ENCODE measurements at places on chromosomes 2 and 18.

DNA sequence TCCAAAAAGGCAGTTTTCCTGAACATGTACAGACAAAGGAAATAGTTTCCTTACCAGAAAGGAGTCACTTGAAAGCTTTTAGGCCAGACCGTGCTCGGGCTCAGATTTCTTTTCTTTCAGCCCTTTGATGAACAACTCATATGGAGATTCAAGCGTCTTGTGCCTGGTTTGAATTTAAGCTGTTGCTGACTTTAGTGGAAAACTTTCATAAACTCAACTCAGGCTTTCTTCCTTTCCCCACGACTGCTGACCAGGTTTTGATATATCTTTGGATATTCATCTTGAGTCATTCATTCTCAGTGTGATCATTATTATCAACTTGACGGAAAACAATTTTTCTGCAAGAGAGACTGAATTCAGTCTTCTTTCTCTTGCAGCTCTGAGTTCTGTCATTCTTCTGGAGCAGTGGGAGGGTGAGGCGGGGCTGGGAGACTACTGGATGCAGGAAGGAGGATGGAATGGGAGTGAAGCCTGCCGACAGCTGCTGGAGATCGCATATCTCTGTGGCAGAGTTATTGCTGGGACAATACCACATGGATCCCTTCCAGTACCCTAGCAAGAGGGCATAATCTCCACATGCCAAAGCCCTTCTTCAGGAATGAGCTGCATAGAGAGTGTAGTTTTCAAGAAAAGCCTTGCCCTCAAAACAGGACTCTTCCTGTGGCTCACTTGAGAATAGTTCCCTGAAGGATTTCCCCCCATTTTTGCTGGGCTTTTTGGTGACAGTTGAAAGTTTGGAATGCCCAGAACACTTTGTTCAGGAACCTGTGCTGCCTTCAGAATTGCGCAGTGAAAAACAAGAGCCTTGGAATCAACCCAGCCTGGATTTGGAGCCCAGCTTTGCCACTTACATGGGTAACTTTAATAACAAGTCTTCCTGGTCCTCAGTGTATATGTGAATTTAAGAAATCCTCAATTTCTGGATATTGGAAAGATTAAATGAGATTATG lies 364.4 kb downstream of the ZNF521 start:
- DNase-seq = no peak

DNA sequence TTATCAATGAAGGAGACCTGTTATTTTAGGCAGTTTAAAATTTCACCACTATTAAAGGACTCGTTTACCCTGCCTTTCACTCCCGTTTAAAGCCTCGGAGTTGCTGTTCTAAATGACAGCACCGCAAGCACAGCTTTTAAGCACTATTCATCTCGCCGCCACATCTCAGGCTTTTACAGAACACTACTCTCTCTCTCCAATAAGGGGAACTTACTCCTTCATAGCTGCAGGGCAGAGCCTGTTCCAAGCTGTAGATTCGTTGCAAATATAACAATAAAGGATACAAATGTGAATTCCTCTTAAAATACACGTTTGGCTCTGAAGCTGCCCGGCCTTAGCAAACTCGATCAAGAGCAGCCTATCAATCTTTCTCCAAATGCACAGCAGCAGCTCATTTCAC lies 271.8 kb downstream of the ZNF521 start:
- no peak for DNase-seq

DNA sequence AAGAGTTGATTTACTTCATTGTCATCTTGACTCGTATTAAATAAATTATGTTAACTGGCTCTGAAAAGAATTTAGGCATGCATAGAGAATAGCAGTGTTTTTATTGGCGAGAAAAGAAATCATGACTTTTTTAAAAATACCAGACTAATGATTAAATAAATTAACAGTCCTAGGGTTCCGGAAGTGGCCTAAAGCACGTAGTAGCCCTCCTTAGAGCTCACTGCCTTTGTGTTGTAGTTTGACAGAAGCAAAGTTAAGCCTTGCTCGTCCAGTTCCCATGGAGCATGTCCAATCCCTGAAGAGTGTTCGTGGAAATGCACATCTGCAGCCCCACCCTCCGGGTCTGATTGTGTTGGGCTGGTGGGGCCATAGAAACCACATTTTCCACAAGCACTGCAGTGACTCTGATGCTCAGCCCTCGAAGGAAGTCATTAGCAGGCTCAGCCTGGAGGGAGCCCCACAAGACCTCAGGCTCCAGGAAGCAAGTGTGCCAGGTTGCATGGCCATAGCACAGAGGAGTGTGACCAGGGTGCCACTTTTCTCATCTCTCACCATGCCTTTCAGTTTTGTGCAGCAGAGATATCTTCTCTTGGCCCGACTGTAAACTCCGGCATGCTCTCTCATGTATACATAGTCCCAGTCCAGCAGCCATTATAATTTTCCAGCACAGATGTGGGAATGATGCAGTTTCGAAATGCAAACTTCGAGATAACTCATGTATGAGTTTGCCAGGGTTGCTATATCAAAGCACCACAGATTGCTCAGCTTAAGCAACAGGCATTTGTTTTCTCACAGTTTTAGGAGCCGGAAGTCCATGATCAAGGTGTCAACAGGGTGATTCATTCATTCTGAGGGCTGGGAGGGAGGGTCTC lies 188.6 kb upstream of the SH3BP4 start:
- DNase-seq = no peak

- no peak for DNase-seq
These were observed 748.7 kb upstream of the CHAC2 start for GRCh38 chr2:53018825-53019425.

GRCh38 chr2:72293620-72294019 lies 146.0 kb upstream of the CYP26B1 start:
- DNase-seq = no peak

GRCh38 chr2:180938451-180938850 lies 42.0 kb upstream of the UBE2E3 start:
- DNase-seq = no peak

DNA sequence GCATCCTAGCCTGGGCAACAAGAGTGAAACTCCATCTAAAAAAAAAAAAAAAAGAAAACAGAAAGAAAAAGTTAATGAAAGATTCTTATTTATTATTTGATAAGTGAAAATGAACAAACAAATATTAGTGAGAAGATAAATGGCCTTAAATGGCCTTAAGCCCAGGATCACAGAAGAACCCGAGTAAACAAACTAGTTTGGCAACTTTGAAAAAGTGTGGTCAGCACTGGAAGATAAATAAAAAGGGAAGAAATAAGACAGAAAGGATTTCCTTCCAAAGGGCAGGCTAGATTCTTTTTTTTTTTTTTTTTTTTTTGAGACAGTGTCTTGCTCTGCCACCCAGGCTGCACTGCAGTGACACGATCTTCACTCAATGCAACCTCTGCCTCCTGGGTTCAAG lies 692.4 kb downstream of the CPS1 start:
- DNase-seq = no peak

DNA sequence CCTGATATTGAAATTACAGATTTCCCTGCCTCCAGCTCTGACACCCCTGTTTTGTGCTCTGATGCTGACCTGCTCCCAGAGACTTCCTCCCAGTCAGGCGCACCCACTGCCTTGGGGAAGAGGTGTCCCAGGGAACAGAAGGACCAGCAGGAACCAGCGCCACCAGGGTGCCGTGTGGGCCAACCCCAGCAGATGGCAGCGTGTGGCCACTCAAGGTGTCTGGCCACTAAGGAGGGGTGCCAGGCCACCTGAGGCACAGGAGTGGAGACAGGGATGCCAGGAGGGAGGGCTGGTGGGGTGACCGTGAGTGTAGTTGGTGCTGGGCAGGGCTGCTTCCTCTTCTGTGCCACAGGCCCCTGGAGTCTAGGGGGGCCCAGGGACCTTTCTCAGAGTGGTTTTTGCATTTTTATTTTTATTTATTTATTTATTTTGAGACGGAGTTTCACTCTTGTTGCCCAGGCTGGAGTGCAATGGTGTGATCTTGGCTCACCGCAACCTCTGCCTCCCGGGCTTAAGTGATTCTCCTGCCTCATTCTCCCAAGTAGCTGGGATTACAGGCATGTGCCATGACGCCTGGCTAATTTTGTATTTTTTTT lies 56.0 kb downstream of the TEX44 start:
- no peak for DNase-seq

- DNase-seq = no peak
These were observed 583.0 kb downstream of the ERBB4 start for GRCh38 chr2:211955648-211956047.

DNA sequence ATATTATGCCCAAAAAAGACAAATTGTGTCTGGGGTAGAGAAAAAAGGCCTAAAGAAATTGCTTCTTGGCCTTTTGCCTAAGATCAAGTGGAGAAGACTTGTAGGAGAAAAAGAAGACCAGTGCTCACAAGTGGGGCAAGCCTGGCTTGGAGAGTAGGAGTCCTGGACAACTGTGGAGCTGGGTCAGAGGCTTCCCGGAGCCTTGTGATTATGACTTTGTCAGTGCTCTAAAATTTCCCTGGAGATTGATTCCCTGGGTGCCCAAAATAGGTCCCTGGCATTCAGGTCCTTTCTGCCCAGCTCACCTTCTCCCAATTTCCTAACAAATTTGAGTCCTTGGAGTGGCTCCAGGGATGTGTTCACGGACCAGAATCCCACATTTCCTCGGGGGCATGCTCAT lies 787 bp upstream of the TRIM54 start:
- DNase-seq = no peak

DNA sequence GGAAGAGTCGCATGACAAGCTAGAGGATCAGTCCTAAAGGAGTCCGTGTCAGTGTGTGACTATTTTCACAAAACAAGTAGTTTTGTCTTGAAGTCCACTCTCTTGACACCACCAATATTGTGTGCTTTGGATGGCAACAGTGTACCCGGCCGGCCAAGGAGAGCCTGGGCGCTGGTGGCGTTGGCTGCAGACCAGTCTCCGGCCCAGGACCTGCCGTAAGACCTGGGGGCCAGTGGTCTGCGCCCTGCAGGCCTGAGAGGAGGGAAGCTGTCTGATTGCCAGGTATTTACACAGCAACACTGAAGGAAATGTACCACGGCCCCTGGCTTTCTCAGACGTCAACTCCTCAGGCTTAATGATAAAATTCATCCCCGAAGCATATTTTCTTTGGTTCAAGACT lies 472.4 kb upstream of the SALL3 start:
- DNase-seq = no peak

DNA sequence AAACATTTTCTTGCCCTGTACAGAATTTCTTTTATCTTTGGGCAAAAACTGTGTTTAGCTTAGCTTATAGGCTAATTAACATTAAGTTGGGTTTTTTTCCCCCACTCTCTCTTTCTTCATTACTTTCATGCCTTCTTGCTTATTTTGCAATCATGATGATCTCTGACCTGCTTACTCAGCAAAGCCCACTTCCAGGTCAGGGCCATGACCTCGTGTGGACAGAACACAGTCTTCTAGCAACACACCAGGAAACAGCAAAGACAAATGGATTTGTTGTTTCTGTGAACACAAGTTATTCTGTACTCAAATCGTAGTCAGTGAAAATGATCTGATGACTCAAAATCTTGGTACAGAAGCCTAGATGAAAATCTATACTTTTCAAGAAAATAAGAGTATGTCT lies 60.7 kb downstream of the SPATS2L start:
- no peak for DNase-seq

- no peak for DNase-seq
These were observed 23.5 kb downstream of the WNT10A start for GRCh38 chr2:218904176-218904575.

GRCh38 chr18:48003426-48004349 lies 73.2 kb upstream of the SMAD2 start:
- DNase-seq = no peak

DNA sequence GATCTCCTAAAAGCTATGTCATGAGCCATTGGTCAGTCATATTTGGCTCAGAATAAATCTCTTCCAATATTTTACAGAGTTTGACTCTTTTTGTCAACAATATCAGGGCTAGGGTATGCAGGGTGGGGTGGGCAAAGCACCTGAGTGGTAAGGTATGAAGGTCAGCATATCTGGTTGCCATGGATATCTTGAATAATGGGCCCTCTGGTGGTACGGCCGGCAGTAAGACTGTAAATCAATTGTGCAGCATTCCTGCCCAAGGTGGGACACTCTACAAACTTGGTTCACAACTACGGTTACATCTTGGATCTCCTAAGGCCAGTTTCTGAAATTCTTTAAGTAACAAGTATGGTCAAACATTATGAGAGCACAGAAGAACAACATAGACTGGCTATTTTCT lies 119.6 kb downstream of the SPOPL start:
- no peak for DNase-seq

GRCh38 chr2:11814979-11815510 lies 68.6 kb downstream of the LPIN1 start:
- DNase-seq = no peak

DNA sequence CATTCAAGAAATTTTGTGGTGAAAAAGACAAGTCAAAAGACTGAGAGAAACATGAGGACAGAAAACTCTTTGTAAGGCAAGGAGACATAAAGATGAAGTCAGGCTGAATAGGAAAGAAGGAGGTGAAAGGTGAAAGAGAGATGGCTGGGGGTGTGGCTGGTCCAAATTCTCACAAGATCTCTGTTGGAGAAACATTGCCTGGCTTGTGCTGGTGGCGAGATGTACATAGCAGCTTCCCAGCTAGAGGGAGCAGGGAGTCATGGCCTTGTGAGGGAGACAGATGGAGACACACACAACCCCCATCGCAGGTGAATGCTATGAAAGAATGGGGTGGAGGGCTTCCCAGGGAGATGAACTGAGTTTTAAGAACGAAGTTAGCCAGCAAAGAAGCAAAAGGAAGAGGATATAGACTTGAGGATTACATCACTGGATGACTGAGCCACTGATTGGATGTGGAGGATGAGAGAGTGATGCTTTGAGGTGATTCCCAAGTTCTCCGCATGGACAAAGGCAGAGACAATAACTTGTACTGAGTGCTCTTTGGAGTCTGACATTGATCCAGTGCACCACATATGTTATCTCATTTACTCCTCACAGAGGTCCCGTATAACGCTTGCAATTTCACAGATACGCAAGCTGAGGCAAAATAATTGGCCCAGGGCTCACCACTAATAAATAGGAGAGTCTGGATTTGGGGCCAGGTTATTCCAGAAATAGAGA lies 3.7 kb upstream of the EMX1 start:
- DNase-seq = no peak

GRCh38 chr18:10020171-10020570 lies 106.4 kb downstream of the VAPA start:
- no peak for DNase-seq

DNA sequence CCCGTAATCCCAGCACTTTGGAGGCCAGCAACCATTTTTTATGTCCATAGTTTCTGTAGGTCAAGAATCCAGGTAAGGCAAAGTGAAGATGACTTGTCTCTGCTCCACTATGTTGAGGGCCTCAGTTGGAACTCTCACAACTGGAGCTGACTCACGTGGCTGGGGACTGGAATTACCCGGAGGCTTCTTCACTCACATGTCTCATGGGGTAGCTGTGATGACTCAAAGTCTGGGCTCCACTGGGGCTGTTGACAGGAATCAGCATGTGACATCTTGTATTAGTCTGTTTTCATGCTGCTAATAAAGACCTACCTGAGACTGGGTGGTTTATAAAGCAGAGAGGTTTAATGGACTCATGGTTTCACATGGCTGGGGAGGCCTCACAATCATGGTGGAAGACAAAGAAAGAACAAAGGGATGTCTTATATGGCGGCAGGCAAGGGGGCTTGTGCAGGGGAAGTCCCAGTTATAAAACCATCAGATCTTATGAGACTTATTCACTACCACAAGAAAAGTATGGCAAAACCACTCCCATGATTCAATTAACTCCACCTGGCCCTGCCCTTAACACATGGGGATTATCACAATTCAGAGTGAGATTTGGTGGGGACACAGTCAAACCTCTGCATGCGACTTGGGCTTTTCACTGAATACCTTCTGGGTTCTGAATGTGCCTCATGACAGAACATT lies 7.8 kb upstream of the PPP1R1C start:
- no peak for DNase-seq
